ENCODE measurements at places on chromosomes 16 and 17. TPM values are rescaled to one million over a fixed set of nuclear protein-coding genes. Genes with fewer than 3 reads are reported as not detected.

KCNG4 gene
- total RNA-seq, result not detected

NPIPA3 gene
- total RNA-seq, result 1.8 TPM

RPL27 gene
- 1,189 TPM for total RNA-seq

COG7 gene
- total RNA-seq, result 20.2 TPM

CDRT15L2 gene
- total RNA-seq, result not detected

ABCA10 gene
- 1.1 TPM for total RNA-seq

ZDHHC1 gene
- 3.8 TPM for total RNA-seq

POLG2 gene
- 50.3 TPM for total RNA-seq

- DNase-seq, result no peak
Observed at GRCh38 chr16:81497690-81498089, 53.1 kb downstream of the CMIP start.

DNA sequence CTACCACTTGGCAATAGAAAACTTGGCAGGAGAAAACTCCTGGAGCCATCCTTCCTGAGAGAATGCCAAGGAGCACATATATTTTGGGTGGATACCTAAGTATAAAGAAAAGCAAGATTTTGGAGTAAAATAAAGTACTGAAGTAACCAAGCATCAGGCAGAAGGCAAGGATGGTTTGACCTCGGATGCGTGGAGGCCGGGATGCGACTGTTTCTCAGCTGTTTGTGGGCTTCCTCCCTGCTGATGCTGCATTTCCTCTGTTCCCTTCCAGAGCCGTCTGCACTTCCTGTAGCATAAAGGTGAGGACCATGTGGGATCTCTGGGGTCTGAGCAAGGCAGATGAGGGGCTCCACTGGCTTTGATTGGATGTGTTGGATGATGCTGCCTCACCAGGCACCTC lies 5.5 kb upstream of the TCF25 start:
- no peak for DNase-seq

DNA sequence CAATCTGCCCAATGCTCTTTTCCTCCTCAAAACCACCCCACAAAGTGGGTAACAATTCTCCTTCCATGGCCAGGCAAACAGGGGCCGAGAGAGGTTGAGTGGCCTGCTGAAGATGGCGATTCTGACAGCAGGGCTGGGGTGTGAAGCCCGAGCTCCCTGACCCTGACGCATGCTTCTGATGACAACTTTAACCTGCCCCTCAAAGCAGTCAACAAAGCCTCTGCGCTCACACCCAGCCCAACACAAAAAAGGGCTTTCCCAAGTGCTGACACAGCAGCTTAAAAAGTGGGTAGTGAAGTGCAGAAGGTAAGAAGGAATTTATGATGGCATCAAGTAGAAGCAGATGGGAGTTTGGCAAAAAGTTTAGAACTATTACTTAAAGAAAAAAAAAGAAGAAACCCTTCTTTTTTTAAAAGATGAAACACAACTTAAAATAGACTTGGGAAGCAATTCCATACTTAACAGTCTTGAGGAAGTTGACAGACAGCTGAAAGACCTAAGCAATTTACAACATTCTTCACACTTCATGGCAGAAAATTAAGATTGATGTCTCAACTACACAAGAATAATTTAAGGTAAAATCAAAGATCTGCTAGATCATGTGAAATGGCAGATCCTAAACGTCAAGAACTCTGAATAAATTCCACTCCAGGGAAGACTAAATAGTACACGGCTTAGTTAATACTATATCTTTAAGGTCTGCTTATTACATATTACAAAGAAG lies 133.9 kb downstream of the PARN start:
- DNase-seq, result no peak

DNA sequence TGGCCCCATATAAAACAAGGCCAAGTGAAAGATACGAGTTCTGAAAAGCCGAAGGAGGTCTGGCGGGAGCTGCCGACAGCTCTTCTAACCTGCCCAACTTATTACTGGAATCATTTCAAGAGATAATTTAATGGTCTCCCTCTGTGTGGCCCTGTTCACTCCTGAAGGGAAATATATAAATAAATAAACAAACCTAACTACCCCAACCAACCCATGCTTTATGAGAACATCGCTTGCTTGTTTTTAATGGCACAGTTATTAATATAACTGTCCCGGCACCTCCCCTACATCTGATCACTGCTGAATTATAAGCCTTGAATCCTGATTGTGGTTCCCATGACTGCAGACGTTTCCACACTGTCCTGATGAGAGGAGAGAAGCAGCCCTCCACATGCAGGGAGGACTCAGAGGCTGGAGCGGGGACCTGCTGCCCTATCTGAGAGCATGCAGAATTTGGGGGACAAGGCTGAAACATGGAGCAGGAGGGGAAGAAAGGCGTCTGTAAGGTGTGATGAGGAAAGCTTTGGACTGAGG lies 22.2 kb downstream of the CDK5RAP3 start:
- no peak for DNase-seq

- no peak for DNase-seq
Observed at GRCh38 chr17:66405836-66406677, 103.6 kb downstream of the PRKCA start.

DNA sequence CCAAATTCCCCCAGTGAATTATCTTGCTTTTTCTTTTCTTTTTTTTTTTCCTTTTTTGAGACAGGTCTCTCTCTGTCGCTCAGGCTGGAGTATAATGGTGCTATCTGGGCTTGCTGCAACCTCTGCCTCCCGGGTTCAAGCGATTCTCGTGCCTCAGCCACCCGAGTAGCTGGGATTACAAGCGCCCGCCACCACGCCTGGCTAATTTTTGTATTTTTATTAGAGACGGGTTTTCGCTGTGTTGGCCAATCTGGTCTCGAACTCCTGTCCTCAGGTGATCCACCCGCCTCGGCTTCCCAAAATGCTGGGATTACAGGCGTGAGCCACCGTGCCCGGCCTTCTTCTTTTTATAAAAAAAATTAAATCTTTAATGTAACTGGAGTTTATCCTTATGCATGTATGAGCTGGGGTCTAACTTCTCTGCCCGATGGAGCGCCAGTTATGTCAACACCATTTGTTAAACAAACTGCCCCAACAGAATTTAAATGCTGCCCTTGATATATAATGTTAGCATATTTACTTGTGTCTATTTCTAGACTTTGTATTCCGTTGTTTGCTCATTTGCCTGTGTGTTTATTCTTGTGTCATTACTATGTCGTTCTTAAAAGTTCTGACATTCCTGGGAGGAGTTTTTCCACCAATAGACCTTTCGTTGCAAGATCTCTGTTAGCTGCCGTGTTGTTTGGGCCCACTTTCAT lies 535 bp upstream of the AURKB start:
- no peak for DNase-seq

- DNase-seq, result no peak
Observed at GRCh38 chr17:32871746-32872145, 5.2 kb downstream of the MYO1D start.

DNA sequence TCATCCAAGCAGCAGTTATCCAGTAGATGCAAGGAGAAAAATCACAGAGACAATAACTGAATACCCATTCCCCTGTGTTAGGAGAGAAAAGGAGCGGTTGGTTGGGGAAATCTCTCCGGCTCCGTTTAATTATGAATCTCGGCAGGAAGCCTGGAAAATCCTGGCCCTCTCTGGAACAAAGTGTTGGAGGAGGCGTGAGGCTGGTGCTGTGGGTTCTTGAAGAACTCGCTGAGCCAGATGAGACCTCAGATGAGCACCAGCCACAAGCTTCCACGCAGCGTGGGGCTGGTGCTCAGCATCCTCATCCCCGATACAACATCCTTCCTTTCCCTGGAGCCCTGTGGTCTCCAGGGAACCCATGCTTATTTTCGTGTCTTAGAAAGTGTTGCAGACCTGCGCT lies 39.7 kb downstream of the CACNG4 start:
- no peak for DNase-seq

DNA sequence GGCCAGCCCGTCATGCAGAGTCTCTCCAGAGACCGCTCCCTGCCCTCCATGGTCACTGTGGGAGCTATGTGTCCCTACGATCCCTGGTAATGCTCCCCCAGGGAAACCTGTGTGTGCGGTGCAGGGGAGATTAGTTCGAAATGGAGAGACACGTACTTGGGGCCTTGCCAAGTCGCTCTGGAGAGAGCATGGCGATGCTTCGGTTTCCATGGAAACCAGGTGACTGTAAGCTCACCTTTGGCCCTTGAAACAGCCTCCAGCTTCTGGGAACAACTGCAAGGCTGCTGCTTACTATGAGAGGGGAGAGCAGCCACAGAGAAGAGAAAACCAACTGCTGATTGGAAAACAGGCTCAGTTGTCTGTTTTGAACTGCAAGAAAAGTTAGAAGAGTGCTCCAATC lies 879.7 kb upstream of the EEF2KMT start:
- no peak for DNase-seq

- DNase-seq, result no peak
Observed at GRCh38 chr16:28845761-28846079, 428 bp downstream of the TUFM start.

- DNase-seq, result no peak
Observed at GRCh38 chr16:5837007-5837670, 739.5 kb upstream of the EEF2KMT start.

DNA sequence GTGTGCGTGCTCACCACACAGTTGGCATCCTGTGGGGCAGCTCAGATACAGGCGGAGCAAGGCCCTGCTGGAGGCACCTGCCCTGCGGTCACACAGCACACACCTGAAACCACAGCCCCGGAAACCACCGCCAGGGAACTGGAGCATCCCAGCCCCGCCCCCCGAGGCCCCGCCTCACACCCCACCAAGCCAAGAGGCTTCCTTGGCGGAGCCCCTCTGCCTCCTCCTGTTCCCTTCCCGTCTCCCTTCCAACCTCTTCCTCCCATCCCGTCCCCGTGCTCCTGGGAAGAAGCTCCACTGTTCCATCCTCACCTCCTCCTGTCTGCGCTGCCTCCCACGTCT lies 205.5 kb downstream of the NTN1 start:
- no peak for DNase-seq

DNA sequence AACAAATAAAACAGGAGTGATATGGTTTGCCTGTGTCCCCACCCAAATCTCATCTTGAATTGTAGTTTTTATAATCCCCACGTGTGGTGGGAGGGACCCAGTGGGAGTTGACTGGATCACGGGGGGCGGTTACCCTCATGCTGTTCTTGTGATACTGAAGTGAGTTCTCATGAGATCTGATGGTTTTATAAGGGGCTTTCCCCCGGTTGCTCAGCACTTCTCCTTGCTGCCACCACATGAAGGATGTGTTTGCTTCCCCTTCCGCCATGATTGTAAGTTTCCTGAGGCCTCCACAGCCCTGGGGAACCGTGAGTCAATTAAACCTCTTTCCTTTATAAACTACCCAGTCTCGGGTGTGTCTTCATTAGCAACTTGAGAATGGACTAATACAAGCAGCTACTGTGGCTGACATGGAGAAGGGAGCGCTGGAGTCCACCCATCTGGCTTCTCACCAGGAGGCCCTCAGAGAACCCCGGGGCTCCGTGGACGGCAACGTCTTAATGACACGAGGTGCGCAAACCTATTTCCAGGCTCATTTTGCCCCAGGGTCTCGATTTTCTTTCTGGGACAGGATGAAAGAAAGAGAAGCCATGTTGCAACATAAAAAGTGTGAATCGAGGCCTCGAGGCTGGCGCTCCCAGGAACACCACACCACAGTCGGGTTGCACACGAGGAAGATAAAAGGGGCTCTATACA lies 129.5 kb downstream of the DYNLRB2 start:
- DNase-seq, result no peak

GRCh38 chr17:8268550-8269298 lies 19.6 kb downstream of the PFAS start:
- no peak for DNase-seq

GRCh38 chr16:9071377-9071776 lies 20.1 kb upstream of the HAPSTR1 start:
- no peak for DNase-seq

GRCh38 chr16:87344931-87345631 lies 27.9 kb upstream of the C16orf95 start:
- DNase-seq, result no peak

- no peak for DNase-seq
Observed at GRCh38 chr17:1649844-1650501, at the start of gene RILP. RILP (minus strand) TSS chr17:1649866; CDS start chr17:1649804, 62 bp downstream.

GRCh38 chr17:17947966-17948365 lies 24.2 kb downstream of the TOM1L2 start:
- DNase-seq, result no peak

GRCh38 chr17:35892091-35893035 lies 12.2 kb upstream of the CCL5 start:
- no peak for DNase-seq

DNA sequence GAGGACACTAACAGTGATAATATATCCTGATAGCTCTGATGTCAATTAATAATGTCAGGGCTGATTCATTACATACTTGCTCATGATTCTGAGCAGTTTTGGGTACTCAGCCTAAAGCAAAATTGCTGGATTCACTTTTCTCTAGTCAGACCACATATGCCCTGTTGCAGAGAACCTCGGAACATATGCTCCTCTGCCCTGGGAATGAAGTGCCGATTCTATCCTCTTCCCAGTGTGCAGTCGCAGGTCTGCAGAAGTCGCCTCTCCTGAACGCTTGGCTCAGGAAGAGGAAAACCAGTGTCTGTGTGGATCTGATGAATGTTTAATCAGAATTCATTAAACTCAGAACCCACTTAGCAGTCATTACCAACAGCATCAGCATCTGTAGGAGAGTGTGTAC lies 34.5 kb downstream of the ABCC12 start:
- no peak for DNase-seq

DNA sequence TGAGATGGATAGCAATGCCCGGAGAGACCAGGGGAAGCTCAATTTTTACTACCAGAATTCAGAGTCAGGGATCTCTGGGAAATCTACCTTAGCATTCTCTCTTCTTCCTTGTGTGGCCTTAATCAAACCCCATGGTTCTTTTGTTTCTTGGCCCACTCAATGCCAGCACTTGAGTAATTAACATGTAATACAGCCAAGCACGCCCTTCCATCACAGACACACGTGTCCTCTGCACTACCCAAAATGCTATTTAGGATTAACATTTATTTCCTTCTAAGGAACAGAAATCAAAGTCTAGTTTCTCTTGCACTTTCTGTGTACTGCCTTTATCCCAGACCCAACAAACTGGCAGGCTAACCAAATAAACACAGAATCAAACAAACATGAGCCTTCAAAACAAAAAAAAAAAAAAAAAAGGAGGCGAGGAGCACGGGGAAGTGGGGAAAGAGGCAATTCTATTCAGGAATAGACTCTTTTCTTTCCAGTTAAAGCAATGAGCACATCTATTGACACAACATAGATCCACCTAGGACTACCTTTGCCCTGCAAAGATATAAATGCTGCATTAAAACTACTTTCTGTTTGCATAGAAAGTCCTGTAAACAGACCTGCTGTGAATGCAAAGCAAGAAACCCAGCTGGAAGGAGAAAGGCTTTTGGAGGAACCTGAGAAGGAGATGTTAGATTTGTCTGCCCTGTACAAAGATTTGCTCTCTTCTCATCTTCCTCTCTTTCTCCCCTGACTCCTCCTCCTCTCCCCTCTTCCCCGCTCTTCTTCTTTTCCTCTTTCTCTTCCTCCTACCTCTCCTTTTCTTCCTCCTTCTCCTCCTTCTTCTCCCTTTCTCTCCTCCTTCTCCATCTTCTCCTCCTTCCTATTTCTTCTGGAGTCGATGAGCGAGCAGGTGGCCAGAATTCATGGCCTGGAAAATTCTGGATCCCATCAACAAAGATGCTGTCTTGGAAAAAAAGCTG lies 294.4 kb downstream of the NPIPA8 start:
- DNase-seq, result no peak
